ENCODE measurements at places on chromosomes 2 and 18.

DNA sequence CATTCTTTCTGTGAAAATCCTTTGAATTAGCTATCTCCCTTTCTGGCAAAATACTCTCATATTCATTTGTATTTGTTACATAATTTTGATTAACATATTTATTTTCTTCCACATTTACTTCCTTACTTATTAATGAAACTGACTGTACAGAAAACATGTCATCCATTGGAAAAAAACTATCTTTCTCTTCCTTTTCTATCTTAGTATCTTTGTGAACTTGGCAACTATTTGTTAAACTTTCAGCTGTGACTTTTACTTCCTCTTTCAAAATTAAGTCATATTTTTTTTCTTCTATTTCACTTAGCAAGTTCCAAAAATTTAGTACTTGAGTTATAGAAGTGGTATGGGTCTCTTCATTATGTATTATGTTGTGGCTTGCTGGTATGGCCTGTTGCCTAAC, 2.6 kb downstream of the RAD51AP2 start:
- no peak for DNase-seq

DNA sequence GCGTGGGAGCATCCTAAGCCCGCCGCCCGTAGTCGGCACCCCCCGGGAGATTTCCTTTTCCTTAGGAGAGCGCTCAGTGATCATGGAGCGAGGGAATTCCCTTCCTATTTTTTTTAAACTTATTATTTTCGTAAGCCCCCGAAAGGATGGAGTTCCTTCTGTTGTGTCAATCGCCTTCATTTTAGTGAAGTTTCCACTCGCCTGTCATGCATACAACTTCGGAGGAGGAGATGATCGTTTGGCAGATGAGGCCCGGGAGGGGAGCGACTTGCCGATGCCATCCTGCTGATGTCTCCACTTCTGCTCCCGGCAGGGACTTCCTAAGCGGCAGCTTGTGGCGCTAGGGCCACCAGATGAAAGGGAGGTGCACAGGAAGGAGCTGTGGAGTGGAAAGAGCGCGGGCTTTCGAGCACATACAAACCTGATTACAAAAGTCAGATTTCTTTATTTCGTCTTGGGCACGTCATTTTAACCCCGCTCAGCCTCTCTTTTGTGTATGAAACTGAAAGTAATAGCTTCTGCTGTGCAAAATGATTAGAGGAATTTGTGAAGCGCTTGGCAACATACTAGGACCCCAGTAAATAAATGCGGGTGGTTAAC, at the start of gene ADGRF3:
Gene ADGRF3, minus strand, starts transcription at position 336 of the 600 bp plus-strand sequence. CDS start 555 bp downstream, outside the sequence.
- DNase-seq = no peak

GRCh38 chr2:17171446-17172049, 346.7 kb downstream of the RAD51AP2 start:
- DNase-seq = no peak

DNA sequence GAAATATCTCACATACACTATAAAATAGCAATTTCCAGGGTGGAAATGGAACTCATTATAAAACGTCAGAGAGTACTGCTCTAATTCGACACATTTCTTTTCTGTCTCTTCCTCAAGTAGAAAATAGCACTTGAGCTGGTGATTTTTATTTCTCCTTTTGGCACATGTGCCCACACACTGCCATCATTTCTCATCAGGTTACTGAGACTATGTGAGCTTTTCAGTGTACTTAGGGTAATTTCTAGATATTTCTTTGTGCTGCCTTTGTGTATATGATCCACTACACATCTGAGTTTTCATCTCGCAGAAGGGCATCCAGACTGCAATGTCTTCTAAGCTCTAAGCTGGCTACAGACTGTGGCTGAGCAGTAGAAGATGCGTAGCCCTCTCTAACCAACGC, 62.1 kb upstream of the PGAP1 start:
- DNase-seq = no peak

DNA sequence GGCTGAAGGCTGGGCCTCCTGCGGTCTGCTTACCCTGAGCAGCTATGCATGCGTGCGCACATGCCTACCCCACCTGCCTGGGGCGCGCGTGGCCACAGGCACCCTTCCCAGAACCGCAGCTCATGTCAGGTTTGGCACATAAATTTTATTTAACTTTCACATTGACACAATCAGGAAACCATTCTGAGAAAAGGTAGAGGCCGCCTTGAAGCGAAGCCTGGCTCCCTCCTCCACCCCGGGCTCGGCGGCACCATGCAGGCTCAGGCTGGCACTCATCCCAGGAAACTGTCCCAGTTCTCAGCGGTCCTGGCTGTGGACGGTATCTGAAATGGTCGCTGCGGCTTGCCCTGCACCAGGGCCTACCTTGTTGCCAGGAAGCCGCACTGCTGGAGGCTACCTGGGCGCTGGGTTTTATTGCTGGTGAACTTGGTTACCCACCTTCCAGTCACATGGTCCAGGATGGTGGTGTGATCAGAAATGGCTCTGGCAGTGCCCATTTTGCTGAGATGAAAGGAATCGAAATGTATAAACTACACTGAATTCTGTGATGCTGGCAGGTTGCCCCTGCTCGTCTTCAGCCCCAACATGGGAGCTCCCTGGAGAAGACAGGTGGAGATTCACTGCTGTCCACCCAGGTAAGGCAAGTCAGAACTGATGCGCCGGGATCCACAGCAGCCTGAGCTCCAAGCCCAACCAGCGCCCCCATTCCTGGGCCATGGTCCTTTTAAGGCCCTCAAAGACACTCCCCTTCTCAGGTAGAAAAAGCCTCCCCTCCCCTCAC, 25.5 kb downstream of the CHST10 start:
- no peak for DNase-seq

DNA sequence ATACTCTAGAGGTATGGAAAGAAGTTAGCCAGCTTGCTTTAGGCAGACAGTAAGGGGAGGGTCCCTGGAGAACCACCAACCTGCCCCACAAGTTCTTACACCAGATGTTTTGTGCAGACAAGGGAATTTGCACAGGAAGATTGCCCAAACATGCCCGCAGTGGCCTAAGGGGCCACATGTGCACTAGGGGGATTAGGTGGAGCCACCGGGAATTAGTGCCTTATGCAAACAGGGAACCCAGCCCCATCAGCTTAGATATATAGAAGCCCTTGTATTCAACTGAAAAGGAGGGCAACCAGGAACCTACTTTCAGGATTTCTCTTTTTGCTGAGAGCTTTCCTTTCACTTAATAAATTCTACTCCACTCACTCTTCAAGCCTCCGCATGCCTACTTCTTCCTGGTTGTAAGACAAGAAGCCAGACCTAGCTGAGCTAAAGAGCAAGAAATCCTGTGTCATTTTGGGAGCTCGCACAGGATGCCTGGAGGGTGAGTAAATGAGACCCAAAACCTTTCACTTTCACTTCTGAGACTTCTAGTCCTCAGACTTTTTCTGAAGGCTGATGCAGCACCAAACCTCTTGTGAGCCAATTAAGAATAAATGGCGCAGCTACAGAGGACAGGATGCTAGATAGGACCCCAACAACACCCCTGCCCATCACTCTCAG, 146.3 kb downstream of the GCA start:
- DNase-seq = no peak

- DNase-seq = no peak
These were observed 183.5 kb downstream of the ANTXR1 start for GRCh38 chr2:69196327-69197117.

GRCh38 chr2:179861416-179862067, at the start of gene ZNF385B:
TSS of gene ZNF385B (minus strand) at chr2:179861612.
- DNase-seq = no peak

DNA sequence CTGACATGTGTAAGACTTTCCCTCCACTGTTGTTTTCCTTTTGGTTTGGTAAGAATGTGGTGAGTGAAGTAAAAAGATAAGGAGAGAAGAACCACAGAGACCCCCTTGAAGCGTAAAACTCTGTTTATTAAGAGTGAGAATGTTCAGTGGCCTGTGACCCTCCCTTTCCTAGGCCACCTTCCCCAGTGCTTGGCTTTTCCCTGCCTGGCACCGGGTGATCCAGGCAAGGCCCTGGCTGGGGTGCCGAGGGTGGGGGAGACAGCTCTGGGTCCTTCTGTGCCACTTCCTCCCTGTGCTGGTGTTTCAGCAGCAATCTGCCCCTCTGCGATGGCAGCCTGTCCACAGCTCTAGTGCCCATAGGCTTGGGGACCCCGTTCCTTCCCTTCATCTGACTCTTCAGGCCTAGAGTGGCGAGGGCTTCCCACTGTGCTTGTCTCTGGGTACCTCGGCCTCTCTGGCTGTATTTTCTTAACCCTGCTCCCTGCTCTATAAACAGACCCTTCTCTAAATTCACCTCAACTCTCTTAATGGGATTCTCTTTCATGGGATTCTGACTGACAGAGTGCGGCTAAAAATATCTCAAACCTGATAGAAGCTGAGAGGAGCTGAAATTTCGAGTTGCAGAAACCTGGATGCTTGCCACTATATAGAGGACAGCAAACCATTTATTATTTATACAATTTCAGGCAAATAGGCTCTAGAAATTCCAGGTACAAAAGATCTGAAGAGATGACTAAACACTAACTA, 461.0 kb downstream of the DLGAP1 start:
- DNase-seq = no peak

DNA sequence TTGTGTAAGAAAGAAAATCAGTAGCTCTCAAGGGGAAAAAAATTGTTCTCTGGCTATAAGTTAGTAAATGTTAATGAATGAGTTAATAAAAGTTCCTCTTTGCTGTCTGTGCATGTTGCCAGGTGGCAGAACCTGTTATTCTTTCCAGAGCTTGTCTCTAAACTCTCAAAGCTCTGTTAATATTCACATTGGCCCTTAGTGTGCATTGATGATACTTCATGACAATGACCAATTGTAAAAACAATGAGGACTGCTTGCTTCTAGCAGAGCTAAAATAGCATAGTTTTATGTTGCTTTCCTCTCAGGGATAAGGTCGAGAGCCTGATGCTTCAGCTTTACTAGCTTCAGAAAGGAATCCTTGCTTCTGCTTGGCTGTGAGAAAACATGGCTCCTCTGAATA, 91.5 kb downstream of the RAD51AP2 start:
- no peak for DNase-seq

GRCh38 chr2:181305301-181306123, 151.7 kb upstream of the ITGA4 start:
- DNase-seq = no peak

Data from right renal cortex interstitium (tissue), 3 donors.